ENCODE measurements at places on chromosomes 3 and 15. TPM values are rescaled to one million over a fixed set of nuclear protein-coding genes. Genes with fewer than 3 reads are reported as not detected.

SLC6A20 gene
- total RNA-seq: not detected

ANAPC13 gene
- 69.2 TPM for total RNA-seq

KBTBD13 gene
- not detected for total RNA-seq

LOXL1 gene
- total RNA-seq: 410 TPM

GREM1 gene
- 0.10 TPM for total RNA-seq

ITIH1 gene
- total RNA-seq: not detected

CACNA2D2 gene
- not detected for total RNA-seq

LMOD3 gene
- total RNA-seq: not detected

TICRR gene
- 0.69 TPM for total RNA-seq

LRRC31 gene
- not detected for total RNA-seq

BTLA gene
- total RNA-seq: not detected

BFSP2 gene
- total RNA-seq: not detected

OR5K2 gene
- not detected for total RNA-seq

LTK gene
- total RNA-seq: not detected

STAC gene
- 0.05 TPM for total RNA-seq

TNFSF10 gene
- 8.3 TPM for total RNA-seq

LRTM1 gene
- not detected for total RNA-seq

Data from cardiac ventricle fibroblast (primary cell).